Ureter (tissue), 1 donor: ENCODE measurements at places on chromosomes 7 and 10. TPM values are rescaled to one million over a fixed set of nuclear protein-coding genes. Genes with fewer than 3 reads are reported as not detected.

CALHM3 gene
- total RNA-seq: not detected

ANKRD1 gene
- 0.62 TPM for total RNA-seq

NPC1L1 gene
- 0.10 TPM for total RNA-seq

DPYSL4 gene
- total RNA-seq: 2.1 TPM

CFAP46 gene
- 1.7 TPM for total RNA-seq

RADIL gene
- 4.7 TPM for total RNA-seq

SDK1 gene
- 27.3 TPM for total RNA-seq

LHPP gene
- total RNA-seq: 37.9 TPM

MINDY4 gene
- total RNA-seq: 16.8 TPM

PRKAR2B gene
- total RNA-seq: 22.8 TPM

POMZP3 gene
- total RNA-seq: 23.7 TPM

TPK1 gene
- 12.7 TPM for total RNA-seq

SPDYE9 gene
- total RNA-seq: not detected

OR13A1 gene
- 1.4 TPM for total RNA-seq

OAT gene
- 50.4 TPM for total RNA-seq

HMX3 gene
- total RNA-seq: not detected

TRIM50 gene
- total RNA-seq: not detected

KIAA1217 gene
- 108 TPM for total RNA-seq

C7orf57 gene
- 0.42 TPM for total RNA-seq

EVX1 gene
- total RNA-seq: 5.6 TPM

MACC1 gene
- total RNA-seq: 35.2 TPM

OR2A7 gene
- 10.8 TPM for total RNA-seq

GALNT17 gene
- 6.0 TPM for total RNA-seq

CC2D2B gene
- total RNA-seq: 7.0 TPM

TRPV5 gene
- not detected for total RNA-seq

MBL2 gene
- not detected for total RNA-seq

ATAD1 gene
- 69.8 TPM for total RNA-seq

GRID2IP gene
- 2.6 TPM for total RNA-seq

ITPRID1 gene
- total RNA-seq: not detected

XRCC2 gene
- 0.96 TPM for total RNA-seq
